ENCODE measurements at places on chromosomes 6 and 20.

GRCh38 chr20:34834459-34834893 lies 9.0 kb upstream of the NCOA6 start:
- peak; percentile 54 for DNase-seq

DNA sequence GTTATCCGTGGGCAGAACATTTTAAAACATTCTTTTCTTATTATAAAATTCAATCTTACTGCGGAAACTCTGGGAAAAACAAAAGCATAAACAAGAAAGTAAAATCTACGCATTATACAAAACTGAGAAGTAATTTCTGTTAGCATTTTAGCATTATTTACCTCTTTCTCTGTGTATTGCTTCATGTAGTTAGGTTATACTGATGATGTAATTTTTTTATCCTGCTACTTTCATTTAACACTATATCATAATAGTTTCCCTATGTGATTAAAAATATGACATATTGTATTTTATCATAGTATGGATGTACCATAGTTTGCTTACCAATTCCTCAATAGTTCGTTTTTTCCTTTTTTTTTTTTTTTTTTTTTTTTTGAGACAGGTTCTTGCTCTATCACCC lies 4.2 kb upstream of the GCNT2 start:
- no peak for DNase-seq

GRCh38 chr20:51660672-51661608 lies 107.2 kb downstream of the ATP9A start:
- DNase-seq = peak; percentile 78

- no peak for DNase-seq
These were observed 258.3 kb upstream of the TCF21 start for GRCh38 chr6:133630651-133631050.

GRCh38 chr6:105641504-105641903 lies 238.6 kb upstream of the PREP start:
- no peak for DNase-seq

DNA sequence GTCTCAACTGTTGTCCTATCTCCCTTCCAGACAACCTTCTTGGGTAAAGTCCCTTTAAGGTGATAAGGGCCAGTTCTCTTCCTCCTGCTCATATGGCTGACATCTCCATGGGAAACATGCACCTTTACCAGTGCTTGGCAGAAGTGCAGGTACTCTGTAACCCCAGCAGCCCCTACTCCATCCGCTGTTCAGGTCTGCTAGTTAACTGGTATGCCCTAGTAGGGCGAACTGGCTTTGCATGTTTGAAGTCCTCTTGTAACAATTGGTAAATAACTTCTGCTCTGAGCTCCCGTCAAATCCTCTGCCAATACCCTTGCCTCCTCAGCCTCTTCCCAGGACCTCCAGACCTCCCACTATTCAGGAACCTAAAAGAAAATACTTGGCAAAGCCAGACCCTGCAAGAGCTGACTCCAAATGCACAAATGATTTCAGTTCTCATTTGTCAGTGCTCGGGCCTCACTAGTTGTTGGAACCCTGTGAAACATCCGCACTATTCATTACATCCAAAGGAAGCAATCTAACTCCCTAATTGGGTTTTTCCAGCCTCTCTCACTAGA lies 703.7 kb downstream of the MAFB start:
- DNase-seq = no peak

Measured in cardiac fibroblast (primary cell).